ENCODE measurements at places on chromosomes 3 and 15. TPM values are rescaled to one million over a fixed set of nuclear protein-coding genes. Genes with fewer than 3 reads are reported as not detected.

The MITF gene
- total RNA-seq: 0.54 TPM

The PRR20G gene
- total RNA-seq: not detected

The SAMMSON gene
- total RNA-seq: not detected

The POLQ gene
- total RNA-seq: 29.0 TPM

The ZBED2 gene
- total RNA-seq: 812 TPM

The GJD2 gene
- total RNA-seq: not detected

Measured in activated T-helper 1 cell treated with anti-CD3 and anti-CD28 coated beads, Interleukin-12 subunit alpha, Interleukin-12 subunit beta, Interleukin-2, Interleukin-4 antibody, amounts not matched to agents 30 ng/mL and 10 ng/mL and 1 ng/mL, durations not matched to agents 14 hours and 24 hours and 36 hours (primary cell).